Activated CD4-positive, alpha-beta T cell treated with anti-CD3 and anti-CD28 coated beads for 24 hours (primary cell): ENCODE measurements at places on chromosomes 7 and 10.

DNA sequence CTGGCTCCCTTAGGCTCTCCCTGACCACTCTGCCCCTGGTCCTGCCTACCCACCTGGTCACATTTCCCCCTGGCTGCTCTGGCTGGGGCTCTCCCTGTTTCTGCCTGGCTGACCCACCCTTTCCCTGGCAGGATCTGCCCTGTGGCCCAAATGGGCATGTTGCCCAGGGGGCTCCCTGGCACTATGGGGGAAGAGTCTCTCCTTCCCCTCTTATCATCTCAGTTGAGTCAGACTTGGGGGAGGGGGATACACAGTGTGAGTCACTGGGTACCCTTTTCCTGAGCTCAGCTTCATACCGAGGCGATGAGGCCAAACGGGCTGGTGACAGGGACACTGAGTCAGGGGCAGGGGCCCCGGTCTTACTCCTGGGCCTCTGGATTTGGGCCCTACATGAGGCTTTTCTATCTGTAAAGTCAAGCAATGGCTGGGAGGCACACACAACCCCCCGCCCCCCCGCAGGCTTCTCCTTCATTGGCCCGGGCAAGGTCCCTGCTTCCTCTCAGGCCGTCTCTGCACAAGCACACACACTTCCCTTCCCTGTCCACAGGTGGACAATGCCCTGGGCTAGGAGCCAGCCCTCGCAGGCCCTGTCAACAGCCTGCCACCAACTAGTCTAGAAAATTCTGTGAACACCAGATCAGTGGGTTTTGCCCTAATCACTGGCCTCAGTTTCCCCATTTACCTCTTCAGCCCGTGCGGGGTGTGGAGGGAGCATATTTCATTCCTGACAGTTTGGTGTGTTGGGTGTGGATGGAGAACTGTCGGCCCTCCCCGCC lies 627 bp upstream of the FLNC start:
- DNase-seq = no peak

- DNase-seq = no peak
Observed at GRCh38 chr10:116124777-116125176, 148.2 kb downstream of the GFRA1 start.

- no peak for DNase-seq
Observed at GRCh38 chr7:124856299-124856888, 73.2 kb downstream of the POT1 start.

DNA sequence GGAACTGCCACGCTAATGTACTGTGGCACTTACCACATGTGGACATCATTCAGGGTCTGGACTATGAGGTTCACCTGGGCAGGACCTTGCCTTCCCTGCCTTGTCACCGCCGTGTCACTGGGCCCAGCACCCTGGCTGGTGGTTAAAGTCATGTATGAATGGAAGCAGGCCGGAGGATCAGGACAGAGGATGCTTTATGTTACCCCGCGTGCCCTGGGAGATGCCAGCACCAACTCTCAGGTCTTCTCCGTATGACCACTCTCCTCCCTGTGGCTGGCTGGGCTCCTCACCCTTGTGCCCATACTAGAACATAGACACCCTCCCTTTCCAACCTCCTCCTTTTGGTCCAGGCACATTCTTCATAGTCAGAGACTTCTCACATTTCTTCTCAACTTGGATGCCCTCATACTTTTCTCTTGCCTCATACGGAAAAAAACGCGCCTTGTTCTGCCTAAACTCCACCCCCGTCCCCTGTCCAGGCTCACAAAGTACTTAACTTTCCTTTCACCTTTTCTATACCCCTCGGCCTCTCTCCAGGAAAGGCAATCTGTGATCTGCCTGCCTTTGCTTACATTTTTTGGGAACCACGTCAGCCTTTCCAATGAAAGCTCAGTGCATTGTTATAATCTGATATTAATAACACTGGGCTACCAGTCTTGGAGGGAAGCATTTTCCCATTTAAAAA lies 240.0 kb downstream of the TEX36 start:
- DNase-seq = no peak

- no peak for DNase-seq
Observed at GRCh38 chr7:66630531-66630930, 1.9 kb downstream of the KCTD7 start.

DNA sequence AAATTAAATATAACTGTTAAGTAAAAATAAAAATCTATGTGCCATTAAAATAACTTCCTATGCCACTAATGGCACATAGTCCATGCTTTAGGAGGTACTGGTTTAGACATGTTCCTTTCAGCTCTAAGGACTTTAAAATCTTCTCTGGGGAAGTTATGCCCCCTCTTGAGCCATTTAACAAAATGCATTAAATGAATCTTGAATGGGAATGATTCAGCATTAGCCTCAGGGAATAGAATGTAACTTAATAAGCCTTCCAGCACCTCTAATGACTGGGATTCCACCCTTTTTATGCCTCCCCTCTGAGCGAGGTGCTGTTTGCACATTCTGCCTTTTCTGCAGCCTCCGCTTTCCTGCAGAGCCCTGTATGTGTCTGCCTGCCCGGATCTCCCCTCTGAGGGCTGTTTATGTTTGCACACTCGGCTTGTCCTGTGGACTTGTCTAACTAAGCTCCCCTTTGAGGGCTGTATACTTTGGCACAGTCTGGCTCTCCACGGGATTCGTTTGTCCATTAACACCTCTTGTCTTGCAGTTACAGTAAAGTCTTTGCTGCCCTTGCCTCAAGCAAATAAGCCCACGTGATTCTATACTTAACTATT lies 108.4 kb upstream of the HPS1 start:
- no peak for DNase-seq

GRCh38 chr10:121518333-121518732 lies 79.9 kb downstream of the FGFR2 start:
- no peak for DNase-seq

GRCh38 chr7:28595076-28595475 lies 182.8 kb downstream of the CREB5 start:
- DNase-seq = no peak

DNA sequence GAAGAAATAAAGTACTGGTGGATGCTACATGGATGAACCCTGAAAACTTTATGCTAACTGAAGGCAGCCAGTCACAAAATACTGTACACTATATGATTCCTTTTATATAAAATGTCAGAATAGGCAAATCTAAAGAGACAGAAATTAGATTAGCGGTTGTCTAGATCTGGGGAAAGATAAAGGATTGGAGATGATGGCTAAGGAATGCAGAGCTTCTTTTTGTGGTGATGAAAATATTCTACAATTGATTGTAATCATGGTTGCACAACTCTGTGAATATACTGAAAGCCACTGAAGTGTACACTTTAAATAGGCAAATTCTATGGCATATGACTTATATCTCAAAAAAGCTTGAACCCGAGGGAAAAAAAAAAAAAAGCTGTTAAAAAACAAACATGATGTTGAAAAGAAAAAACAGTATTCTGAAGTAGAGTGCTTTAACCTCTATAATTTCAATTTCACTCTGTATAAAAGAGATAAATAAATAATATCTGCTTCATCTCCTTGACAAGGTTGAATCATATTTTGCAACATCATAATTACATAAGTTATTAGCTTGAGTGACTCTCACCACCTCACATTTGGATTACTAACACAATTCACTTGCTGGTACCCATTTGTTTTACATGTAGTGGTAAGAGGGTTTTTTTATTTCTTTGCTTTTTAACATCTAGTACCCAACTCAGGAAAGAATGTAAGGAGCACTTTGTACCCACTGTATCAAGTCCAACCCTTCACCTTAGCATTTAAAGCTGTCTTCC lies 2.8 kb upstream of the GNAI1 start:
- no peak for DNase-seq

DNA sequence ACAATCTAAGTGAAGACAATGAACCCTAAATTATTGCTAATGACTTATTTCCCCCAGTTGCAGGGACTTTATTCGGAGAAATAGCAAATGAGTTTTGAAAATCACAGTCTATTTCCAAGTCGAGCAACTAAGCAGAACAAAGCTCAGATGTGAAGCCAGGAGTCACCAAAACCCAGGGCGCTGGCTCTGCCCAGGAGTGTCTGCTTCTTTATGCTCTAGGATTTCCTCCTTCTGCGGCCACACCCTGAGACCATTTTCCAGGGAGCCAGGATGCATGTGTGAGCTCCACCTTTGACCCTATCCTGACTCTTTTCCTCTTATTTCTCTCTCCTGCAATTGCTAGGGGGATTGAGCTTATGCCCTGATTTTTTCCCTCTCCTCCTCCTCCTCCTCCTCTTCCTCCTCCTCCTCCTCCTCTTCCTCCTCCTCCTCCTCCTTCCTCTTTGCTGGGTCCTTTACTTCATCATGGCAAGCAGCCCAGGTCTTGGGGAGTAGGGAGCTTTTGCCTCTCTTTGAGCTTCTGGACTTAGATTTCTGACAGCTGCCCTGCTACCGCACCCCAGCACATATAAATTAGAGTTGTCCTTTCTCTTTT lies 234.4 kb downstream of the ARL4A start:
- no peak for DNase-seq

- no peak for DNase-seq
Observed at GRCh38 chr10:91453535-91453934, 43.4 kb downstream of the HECTD2 start.

DNA sequence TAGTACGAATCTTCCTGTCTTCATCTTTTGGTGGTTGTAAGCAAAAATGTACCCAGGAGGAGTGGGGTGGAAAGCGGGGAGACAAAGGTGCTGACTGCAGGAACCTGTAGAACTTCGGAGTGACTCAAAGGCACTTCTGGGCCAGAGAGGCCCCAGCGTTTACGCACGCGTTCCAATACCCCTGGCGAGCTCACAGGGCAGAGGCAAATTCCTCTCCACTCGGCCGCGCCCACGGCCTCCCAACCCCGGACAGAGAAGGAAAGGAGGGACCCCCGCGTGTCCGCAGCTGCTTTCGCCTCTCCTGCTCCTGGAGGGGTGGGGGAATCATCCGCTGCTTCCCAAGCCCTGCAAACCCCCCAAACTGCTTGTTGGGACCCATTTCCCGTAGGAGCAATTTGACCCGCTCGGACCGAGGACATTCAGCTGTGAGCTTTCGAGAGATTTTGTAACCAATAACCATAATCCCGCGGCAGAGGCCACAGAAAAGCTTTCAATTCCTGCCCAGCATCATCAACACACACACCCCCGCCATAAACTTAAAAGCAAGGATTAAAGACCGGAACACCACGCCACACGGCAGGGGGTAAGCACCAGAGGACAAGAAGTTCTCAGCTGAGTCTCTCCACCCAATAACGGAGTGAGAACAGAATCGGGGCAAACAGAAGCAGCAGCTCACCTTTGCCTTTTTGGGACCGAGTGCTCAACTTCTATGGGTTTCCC lies 2.3 kb downstream of the IGF2BP3 start:
- no peak for DNase-seq

- no peak for DNase-seq
Observed at GRCh38 chr10:24237801-24238395, 29.0 kb downstream of the KIAA1217 start.

- no peak for DNase-seq
Observed at GRCh38 chr10:117425974-117426566, 50.8 kb upstream of the PDZD8 start.

- no peak for DNase-seq
Observed at GRCh38 chr7:104552102-104552501, 223.7 kb downstream of the LHFPL3 start.

DNA sequence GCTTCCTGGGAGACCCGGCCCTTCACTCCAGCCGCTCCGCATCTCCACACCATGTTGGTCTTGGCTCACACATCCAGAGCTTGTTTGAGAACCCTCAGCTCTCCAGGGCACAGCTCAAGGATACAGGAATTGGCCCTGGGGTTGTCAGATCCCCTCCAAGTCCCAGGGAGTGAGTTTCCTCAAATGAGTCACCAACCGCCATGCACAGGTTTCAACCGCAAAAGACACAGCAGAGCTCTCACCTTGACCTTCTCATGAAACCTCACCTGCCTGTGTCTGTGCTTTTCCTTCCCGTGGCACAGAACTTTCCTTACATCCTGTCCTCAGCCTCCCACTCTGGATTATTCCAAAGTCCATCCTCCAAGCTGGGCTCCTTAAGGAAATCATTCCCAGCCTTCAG lies 20.6 kb downstream of the AZGP1 start:
- no peak for DNase-seq

DNA sequence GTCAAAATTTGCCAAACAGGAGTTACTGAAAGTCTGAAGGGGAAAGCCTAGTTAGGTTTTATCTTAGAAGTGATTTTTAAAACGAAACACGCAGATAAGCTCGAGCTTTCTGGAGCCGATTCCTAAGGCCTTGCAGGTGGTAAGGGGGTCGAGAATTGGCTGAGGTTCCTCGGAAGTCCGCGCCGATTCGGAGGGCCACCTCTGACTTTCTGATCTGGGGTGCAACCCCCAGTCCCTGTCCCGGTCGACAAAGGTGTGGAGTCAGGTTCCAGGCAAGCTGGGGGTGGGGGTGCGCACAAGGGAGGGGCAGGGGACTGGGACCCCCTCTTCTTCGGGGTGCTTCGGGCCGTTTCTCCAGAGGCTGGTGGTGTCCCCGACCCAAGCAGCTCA lies 701 bp upstream of the CUL1 start:
- DNase-seq = no peak

- DNase-seq = no peak
Observed at GRCh38 chr7:42197451-42197850, 39.6 kb downstream of the GLI3 start.

DNA sequence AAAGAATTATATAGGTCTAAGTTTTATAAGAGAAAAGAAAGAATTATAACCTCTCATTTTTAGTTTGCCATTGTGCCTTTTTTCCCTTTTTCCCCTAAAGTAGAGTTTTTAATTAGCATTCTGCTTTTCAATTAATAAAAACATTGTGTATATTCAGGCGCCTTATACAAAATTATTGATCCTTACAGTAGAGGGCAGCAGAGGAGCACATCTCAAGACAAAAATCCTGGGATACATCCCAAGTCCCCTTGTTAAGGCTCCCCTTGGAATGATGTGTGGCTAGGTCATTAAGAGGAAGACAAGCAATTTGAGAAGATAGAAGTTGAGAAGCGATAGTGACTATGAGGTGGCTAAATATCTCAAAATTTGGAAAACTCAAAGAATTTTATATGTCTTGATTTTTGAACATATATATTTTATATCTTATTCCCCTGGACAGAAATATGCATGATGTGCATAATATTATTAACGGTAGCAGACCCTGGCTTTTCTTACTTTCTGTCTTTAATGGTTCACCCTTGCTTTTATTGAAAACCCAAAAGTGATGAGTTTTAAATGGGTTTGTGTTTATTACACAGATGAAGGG lies 19.1 kb upstream of the TPK1 start:
- no peak for DNase-seq

DNA sequence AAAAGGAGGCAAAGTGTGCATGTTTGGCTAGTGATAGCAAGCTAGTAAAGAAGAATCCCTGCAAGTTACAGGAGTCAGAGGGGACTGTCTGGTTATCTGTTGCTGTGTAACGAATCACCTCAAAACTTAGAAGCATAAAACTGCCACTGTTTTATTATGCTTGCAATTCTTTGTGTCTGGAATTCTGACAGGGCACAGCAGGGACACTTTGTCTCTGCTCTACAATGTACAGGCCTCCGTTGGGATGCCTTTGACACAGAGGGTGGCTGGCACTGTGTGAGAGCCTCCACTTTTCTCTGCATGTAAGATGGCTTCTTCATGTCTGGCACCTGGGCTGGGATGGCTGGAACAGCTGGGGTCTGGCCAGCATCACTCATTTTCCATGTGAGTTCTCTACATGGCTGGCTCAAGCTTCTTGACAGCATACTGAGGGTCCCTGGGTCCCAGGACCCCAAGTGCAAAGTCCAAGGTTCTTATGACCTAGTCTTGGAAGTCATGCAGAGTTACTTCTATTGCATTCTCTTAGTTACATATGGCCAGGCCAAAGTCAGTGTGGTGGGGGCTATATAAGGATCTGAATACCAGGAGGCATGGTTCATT lies 276.9 kb downstream of the RPS24 start:
- DNase-seq = no peak
